ENCODE measurements at places on chromosomes 3 and 15. TPM values are rescaled to one million over a fixed set of nuclear protein-coding genes. Genes with fewer than 3 reads are reported as not detected.

DNA sequence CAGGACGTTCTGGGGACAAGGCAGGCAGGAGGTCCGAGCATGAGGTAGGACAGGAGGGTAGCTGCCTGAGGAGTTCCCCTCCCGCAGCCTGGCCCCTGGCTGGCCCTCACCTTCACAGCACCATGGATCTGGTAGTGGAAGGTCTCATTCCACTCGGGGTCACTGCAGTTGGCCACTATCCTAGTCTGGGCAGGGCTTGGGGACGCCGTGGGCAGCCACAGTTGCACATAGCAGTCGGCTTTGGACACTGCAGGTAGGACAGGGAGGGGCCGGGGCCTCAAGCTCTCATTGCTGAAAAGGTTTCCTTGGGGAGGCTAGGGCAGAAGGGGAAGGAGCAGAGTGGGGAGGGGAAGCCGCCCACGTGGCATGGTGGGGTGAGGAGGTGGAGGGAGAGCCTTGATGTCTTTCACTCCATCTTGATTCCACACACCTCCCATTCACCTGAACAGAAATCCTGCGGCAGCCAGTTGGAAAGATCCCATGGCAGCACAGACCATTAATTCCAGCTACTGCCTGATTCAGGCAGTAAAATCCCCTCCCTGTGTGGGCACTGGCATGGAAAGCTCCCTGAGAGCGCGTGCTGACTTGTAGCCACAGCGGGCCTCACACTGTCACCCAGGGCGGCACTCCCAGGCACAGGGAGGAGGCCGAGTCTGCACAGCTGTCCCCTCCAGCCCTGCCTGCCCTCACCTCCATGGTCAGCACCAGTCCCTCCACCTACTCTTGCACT is 2.1 kb downstream of the PLA2G4F start:
- DNase-seq: no peak

DNA sequence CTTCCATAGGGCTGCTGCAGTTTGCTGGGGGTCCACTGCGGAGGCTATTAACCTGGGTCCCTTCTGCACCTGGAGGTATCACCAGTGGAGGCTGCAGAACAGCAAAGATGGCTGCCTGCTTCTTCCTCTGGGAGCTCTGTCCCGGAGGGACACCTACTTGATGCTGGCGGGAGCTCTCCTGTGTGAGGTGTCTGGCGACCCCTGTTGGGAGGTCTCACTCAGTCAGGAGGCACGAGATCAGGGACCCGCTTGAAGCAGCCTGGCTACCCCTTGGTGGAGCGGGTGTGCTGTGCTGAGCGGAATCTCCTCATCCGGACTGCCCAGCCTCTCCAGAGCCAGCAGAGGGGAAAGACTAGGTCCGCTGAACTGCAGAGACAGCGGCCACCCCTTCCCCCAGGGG is 56.0 kb upstream of the CTXND1 start:
- peak; percentile 77 for DNase-seq

DNA sequence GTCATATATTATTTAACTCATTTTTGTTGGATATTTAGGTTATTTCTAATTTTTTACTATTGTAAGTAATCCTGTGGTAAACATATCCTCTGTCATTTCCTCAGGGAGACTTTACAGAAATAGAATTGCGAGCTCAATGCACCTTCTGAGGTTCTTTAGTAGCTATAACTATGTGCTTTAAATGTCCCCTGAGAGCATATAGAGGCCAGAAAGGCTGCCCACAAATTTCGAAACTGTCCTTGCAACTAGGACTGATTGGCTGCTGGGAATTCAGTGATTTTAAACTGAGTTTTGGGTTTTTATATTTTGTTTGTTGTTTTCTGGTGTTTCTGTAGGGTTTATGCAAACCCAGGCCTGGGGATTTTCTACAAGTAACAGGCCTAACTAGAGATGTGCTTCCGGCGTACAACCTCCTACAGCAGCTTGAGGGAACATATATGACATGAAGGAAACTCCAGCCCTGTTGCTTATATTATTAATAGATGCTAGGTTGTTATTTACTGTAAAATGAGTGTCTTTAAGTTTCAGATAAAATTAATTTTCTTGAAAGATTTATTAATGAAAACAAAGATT is 29.1 kb upstream of the P4HTM start:
- DNase-seq: no peak

- no peak for DNase-seq
These were observed 2.3 kb upstream of the TEX264 start for GRCh38 chr3:51668756-51669155.

DNA sequence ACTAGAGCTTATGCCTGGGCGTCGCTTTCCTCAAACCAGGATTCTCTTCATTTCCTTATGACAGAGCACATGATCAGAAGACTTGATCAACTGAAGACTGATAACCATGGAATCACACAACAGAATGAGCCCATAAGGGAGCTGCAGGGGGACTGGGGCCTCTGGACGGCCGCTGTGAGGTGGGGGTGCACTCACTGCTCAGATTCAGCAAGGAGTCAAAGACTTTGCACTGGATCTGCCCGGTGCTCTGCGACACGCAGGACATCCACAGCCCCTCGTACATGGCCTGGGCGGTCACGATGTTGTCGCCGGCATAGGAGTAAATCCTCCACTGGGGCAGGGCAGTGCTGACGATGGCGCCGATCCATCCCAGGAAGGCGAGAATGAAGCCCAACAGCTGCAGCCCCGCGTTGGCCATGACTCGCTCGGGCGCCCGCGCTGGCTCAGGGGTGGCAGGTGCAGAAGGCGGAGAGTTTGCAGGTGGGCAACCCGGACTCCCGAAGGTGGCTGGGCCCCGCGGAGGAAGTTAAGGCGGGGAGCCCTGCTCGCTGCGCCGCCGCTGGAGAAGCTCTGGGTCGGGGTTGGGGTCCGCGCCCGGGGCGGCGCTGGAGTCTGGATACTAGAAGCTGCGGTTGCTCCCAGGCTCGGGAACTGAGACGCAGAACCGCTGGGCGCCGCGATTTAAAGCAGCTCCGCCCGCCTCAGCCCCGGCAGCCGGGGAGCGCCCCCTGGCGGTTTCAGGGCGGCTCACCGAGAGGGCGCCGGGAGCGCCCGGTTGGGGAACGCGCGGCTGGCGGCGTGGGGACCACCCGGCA is at the start of gene CLDN1:
CLDN1 (minus strand) TSS at position 658 of the 815 bp plus-strand sequence; CDS start at position 418, 240 bp downstream.
- DNase-seq: peak; percentile 95

DNA sequence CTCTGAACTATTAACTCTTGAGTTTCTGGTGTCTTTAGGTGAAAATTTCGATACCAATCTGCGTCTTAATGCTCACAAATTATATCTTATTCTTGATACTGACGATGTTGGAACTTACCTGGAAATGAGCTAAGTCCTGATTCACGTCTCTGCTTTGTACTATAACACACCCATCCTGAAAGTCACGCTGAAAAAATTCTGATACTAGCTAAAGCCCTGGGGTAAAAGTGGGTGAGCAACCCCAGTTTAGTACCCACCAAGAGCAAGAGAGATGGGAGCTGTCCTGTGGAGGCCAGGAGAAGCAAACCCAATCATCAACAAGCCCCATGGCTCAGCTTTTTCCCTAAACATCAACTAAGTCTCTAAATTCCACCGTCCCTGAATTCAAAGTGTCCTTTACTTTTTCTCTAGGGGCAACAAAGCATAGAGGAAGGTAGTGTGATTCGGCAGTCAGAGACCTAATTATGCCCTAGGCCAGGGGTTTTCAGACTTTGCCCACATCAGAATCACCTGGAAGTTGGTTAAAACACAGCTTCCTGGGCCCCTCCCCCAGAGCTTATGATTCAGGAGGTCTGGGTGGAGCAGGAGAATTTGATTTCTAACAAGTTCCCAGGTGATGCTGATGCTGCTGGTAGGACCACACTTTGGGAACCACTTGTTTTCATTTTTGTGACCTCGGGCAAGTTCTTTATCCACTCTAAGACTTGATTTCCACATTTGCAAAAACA is 90.2 kb downstream of the OSBPL10 start:
- no peak for DNase-seq

ZNF501 gene
- total RNA-seq: 6.6 TPM

IL20RB gene
- 4.6 TPM for total RNA-seq
